Osteoblast (primary cell): ENCODE measurements at places on chromosomes 13 and 19. TPM values are rescaled to one million over a fixed set of nuclear protein-coding genes. Genes with fewer than 3 reads are reported as not detected.

ATP7B gene
- total RNA-seq = 2.4 and 4.0 TPM in 2 replicates

ZSCAN5A gene
- total RNA-seq = 4.3 and 6.8 TPM in 2 replicates

ATXN8OS gene
- total RNA-seq = not detected in 2 replicates

EML2 gene
- 10.1 and 11.8 TPM in 2 replicates for total RNA-seq

TGFBR3L gene
- under 0.01 TPM in 1 of 2 replicates, not detected in the other for total RNA-seq

COMP gene
- total RNA-seq = 12.4 and 14.8 TPM in 2 replicates
